ENCODE measurements at places on chromosomes 2 and 18.

GRCh38 chr2:74843899-74844298 is 10.0 kb downstream of the HK2 start:
- DNase-seq, result no peak

- DNase-seq, result no peak
Measured at GRCh38 chr18:11411048-11411447, 198.3 kb upstream of the SLC35G4 start.

DNA sequence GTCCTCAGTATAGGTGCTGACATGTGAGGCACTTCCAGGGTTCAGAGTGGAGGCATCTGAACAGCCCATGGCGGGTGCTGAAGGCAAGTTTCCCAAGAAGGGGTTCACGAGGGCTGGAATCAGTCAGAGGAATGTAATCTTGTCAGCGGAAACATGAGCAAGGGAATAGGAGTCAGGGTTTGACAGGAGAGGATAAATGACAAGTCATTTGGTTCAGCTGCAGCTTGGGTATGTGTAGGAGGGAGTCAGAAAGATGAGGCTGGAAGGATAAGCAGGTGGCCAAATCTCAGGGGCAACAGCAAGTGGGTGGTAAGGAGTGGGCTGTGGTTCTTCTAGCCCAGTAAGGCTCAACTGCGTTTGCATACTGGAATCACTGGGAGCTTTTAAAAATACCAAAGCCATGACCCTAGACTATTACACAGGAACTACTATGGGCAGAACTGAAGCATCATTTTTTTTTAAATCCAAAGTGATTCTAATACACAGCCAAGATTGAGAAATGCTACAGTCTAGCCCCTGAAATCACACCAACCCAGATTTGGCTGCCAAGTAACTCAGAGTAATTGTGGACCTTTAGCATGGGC is 41.8 kb upstream of the NAB1 start:
- no peak for DNase-seq

- peak; percentile 24 for DNase-seq
Measured at GRCh38 chr2:96144481-96145035, 682 bp downstream of the DUSP2 start.

DNA sequence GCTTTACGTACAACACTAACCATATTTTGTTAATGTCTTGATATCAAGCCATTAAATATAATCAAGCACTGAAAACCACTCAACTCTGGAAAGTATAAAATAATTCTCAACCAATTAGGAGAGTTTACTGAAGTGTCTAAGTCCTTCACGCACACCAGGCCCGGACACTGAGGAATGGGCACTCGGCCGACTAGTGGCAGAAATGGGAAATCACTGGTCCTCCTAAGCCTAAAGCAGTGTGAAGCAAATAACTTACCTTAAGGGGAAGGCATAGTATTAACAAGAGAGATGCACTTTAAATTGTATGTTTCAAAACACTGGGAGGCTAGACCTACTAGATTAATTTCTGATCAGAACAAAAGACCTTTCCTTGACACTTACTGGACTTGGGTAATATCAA is 45.7 kb downstream of the FAM210A start:
- no peak for DNase-seq

GRCh38 chr2:166458674-166459073 is 35.4 kb downstream of the SCN7A start:
- DNase-seq, result no peak

DNA sequence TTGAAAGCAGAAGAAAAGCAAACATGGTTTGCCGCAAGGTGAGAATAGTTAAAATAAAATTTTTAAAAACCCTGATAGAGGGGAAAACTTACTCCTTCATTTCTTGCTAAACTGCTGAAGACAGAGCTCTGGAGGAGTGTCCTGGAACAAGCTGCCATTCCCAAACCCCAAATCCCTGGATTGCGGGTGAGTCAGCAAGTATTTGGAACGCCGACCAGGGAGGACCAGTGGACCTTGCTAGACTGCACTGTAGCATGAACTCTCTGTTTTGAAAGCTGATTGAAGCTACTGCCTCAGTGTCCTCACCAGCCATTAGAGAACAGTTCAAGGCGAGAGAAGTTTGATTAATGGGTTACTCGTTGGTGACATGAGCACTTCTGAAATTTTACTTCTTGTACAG is 99.4 kb upstream of the RASGRP3 start:
- no peak for DNase-seq

- no peak for DNase-seq
Measured at GRCh38 chr2:71069376-71069775, 928 bp downstream of the NAGK start.

DNA sequence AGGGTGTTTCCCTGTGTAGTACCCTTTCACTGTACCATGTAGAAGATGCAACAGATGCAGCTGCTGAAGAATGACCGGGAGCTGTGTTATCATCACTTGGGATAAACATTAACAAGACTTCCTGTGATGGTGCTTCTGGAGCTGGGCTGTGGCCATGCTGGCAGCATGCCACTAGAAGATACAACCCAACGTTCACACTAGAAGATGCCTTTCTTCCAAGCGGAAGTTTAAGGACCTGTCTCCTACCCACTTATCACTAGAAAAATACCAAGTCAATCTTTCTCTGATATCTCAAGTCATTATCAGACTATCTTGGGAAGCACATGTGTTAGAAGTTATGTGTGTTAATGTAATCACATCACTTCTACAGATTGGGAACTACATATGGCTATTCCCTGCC is 953.5 kb downstream of the CNTNAP5 start:
- DNase-seq, result no peak

- DNase-seq, result no peak
Measured at GRCh38 chr2:150370561-150370960, 116.9 kb downstream of the RND3 start.

GRCh38 chr2:212532585-212532984 is 6.0 kb downstream of the ERBB4 start:
- no peak for DNase-seq

GRCh38 chr2:153068915-153069314 is 350.5 kb downstream of the ARL6IP6 start:
- no peak for DNase-seq

DNA sequence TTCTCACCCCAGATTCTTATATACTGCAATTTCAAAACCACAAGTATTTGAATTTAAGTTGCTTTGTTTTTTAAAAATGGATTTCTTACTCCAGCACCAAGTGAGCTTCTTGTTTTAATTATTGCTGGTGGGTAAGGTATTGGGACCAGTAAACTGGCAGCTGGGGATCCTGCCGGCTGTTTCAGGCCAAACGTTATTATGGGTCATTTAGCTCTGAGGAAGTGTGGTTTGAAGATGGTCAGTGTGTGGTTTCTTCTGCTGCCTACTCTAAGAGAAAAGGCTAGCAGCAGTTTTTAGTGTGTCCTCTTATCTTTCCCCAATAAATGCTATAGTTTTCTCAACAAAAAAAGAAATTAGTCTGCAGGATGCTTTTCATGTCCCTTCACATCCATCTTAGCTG is 30.6 kb downstream of the CFAP221 start:
- DNase-seq, result no peak

DNA sequence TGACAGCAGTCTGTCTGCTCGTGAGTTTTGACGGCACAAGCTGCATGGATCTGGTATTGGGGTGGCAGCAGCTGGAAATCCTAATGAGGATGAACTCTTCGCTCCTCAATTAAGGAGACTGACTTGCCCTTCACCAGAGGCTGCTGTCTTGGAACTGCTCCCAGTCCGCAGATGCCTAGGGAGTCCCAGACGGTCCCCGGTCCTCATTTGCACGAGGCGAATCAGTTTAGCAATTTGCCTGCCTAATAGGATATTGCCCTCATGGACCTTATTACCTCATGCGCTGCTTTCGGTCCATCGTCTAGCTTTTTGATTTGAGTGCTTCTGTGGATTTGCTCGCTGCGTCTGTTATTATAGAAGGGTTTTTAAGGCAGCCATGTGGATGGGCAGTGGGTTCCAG is 40.6 kb downstream of the ASAP2 start:
- DNase-seq, result no peak

- no peak for DNase-seq
Measured at GRCh38 chr18:79523736-79524180, 128.0 kb downstream of the NFATC1 start.

GRCh38 chr2:151947813-151948165 is 119.6 kb upstream of the ARL5A start:
- no peak for DNase-seq

GRCh38 chr2:157414050-157414449 is 29.8 kb downstream of the CYTIP start:
- no peak for DNase-seq

DNA sequence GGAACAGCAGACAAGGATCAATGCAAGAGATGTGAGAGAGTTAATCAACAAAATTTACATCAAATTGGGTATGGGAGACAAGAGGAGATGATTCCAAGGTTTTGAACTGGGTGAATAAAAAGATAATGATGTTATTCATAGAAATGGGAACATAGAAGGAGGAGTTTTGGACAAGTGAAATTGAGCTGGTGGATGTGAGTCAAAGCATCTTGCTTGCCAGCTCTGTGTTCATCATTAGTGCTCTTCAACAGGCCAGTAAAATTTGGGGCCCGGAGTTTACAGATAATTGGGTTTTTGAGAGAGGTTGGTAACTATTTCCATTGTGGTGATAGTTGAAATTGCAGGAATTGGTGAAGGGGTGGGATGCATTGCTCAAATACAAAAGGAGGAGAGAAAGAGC is 69.9 kb upstream of the CAVIN2 start:
- DNase-seq, result no peak

Data from NCI-H2081 (cell line).